ENCODE measurements at places on chromosomes 5 and 9.
A peak's percentile ranks its signal among the peaks of the same experiment; 100 is the strongest.

DNA sequence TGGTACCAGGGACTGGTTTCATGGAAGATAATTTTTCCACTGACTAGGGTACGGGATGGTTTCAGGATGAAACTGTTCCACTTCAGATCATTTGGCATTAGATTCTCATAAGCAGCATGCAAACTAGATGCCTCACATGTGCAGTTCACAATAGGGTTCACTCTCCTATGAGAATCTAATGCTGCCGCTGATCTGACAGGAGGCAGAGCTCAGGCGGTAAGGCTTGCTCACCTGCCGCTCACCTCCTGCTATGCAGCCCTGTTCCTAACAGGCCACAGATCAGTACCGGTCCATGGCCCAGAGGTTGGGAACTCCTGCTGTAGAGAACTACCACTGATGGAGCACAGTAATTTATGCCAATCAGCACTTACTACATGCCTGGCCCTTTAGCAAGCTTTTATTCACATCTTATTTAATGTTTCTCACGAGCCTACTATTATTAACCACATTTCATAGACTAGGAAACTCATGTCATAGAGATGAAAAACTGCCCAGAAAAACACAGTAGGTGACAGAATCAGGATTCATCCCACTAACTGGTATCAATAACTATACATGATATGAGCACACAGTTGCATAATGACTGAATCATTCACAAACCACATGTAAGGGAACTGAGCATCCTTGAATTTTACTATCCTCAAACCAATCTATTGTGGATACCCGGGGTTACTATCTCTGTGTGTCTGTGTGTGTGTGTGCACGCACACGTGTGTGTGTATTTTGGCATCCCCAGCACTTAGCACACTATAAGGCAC, 46.5 kb downstream of the SVEP1 start:
- DNase-seq: no peak

DNA sequence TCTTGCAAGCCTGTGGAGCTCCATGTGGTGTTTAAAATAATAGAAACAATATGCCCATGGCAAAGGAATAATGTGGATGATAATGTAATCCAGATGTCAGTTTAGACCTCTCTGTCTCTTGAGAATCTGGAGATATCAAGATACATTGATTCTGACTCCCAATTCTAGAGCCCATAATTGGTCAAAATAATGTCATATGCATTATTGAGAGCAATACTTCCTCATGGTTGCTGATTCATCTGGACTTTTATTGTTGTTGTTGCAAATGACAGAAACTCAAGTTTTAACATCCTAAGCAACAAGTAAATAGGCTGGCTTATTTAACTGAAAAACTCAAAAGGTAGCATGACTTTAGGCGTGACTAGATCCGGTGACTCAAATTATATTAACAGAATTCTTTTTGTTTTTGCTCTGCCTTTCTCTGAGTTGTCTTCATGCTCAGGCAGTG, 152.1 kb downstream of the PCSK1 start:
- no peak for DNase-seq

GRCh38 chr9:105396441-105396840, 51.4 kb upstream of the FSD1L start:
- no peak for DNase-seq

DNA sequence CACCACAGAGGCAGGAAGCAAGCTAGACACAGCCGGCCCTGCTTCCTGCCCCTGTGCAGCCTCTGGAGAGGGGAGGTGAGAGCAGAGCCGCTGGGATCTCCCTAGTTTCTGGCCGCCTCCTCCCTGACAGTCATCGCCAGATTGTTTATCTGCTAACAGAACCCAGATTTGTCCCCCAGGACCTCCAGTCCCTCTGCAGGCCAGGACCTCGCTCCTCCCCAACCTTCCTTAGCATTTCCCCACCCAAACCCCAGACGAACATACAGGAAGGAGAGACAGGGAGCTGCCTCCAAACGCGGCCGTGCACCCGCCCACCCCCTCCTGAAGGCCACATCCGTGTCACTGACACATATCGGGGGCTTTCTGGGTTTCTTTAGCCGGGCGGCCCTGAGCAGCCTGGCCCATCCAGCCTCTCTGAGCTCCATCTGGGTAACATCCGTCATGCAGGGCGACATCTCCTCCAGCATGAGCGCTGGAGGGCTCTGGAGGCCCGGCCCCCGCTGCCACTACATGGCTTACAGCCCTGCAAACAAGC, 47.5 kb downstream of the DBH start:
- peak; percentile 50 for DNase-seq

GRCh38 chr9:133732639-133733408, 5.3 kb downstream of the SARDH start:
- no peak for DNase-seq

- DNase-seq: no peak
Observed at GRCh38 chr9:3200331-3200774, 325.4 kb downstream of the RFX3 start.

- no peak for DNase-seq
Observed at GRCh38 chr5:14115323-14115895, 27.7 kb upstream of the TRIO start.

Measured in stimulated activated CD4-positive, alpha-beta T cell treated with anti-CD3 and anti-CD28 coated beads, Interleukin-4, amount 100 ng/mL, for 1 hour (primary cell).